Activated naive CD4-positive, alpha-beta T cell treated with anti-CD3 and anti-CD28 coated beads for 36 hours (primary cell): ENCODE measurements at places on chromosomes 3 and 15. TPM values are rescaled to one million over a fixed set of nuclear protein-coding genes. Genes with fewer than 3 reads are reported as not detected.

GPR149 gene
- not detected for total RNA-seq

CDHR4 gene
- total RNA-seq = not detected

ALDH1A2 gene
- total RNA-seq = not detected

RSRC1 gene
- 48.4 TPM for total RNA-seq

LSAMP gene
- total RNA-seq = not detected

GP5 gene
- 0.64 TPM for total RNA-seq

THAP10 gene
- not detected for total RNA-seq

CD96 gene
- 61.8 TPM for total RNA-seq

DNA sequence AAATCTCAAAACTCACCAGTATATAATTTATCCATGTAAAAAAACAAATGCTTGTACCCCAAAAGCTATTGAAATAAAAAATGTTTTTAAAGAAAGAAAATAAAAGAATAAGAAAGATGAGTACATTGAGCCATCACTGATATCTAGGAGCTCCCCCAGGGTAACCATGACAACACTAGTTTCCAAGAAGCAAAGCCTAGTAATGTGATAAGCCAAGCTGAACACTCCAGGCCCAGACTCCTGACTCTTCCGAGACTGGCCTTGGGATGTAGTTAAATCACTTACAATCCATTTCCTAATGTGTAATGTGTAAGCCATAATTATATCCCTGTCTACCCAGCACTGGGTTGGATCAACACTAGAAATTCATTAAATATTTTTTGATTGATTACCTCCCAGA lies 21.1 kb upstream of the ATP8B4 start:
- DNase-seq = no peak

DNA sequence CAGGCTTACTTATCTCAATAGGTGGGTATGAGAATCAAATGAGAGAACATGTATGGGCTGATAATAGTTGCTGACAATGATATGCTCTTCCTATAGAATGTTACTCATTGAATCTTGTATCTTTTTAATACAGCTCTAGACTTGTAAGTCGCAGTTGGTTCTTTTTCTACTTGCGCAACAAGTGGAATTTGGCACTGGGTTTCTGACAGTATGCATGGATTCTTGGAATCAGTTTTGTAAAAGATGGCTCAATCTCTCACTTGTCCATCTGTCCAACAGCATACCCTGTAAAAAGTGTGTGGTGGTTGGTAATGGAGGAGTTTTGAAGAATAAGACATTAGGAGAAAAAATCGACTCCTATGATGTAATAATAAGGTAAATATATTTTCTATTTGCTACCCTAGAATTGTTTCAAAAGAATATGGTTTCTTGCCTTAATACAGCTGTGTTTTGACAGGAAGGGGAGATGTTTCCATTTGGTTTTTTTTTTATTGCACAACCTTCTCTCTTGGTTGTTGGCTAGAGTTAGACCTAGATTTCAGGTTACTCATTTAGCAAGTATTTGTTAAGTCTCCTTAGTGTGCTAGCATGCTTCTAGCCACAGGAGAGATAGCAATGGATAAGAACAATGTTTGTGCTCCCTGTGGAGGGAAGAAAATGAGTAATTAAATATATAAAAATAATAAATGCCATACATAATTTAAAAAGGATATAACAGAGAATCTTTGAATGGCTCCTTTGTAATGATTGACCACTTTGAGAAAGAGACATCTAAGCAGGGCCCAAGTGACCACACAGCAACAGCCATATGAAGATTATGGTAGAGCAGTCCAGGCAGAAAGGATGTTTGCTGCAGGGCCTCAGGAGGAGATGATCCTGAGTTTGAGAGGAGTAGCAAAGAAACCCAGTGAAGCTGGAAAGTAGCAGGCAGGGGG lies 21.8 kb downstream of the ST3GAL6 start:
- DNase-seq = no peak

DNA sequence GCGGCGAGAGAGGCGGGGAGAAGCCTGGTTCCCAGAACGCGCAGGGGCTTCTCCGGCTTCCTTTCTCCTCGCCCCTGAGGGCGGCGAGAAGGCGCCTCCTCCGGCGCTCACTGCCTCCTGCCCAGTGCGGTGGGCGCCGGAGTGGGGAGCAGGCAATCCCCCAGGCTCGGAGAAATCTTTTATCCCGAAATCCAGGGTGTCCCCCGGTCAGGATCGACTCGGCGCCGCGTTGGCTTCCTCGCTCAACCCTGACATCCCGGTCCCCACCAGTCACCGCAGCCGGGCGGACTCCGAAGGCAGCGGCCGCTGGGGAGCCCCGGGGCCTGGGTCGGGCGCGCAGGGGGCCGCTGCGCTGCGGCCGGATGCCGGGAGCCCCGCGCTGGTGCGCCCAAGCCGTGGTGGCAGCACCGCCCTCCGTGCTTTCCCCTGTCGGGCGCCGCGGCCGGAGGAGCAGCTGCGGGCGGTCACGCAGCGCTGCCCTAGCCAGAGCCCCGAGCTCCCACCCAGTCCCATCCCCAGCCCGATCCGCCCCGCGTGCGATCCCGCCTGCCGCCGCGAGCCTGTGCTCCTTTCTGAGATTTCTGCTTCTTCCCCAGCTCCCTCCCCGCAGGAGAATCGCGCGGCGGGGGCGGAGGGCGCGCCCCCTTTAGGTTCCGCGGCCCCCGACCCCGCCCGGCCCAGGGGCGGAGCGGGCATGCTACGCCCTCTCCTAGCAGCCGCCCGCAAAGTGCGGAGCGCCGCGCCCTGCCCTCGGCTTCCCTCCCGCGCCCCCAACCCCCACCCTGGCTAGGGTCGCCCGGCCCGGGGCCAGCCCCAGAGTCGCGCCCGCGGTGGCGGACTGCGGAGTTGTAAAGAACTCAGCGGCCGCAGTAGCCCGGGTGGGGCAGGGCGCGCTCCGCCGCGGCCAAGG lies 683 bp upstream of the CACNA2D3 start:
- DNase-seq = no peak

DNA sequence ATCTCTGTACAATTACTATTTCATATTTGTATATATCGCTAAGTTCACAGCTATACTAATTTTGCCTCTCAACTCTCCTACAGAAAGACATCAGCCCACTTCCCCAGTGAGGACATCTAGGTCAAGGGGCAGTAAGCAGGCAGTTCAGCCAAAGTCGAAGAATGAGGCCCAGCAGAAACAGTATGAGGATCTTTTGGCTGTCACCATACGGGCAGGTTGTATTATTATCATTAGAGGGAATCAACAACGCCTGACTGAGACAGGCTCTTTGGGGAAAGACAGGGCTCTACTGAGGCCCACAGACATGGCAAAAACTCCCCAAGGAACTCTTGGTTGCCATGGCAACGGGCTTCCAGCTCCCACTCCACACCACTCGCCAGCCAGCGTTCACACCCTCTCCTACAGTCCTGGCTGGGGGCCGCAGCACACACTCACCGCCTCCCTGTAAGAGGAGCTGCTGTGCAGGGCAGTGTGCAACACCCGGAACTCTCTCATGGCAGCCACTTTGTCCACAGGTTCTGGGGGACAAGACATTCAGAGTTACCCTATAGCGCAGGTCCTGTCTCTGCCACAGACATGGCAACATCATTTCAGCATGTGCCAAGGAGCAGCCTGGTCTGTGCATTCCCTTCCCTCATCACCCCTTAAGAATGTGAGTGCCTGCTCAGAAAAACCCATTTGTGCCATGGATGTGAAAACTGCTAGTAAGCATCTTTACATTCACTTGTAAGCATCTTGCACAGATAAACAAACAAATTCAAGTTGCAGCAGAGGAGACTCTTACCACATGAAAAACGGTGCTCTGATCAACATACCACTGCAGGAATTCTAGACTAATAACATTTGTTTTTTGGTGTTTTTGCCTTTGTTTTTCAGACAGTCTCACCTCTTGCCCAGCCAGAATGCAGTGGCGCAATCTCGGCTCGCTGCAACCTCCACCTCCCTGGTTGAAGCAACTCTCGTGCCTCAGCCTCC lies 8.8 kb downstream of the UBL7 start:
- no peak for DNase-seq

GRCh38 chr3:183854318-183855035 lies 29.1 kb upstream of the MAP6D1 start:
- DNase-seq = no peak

DNA sequence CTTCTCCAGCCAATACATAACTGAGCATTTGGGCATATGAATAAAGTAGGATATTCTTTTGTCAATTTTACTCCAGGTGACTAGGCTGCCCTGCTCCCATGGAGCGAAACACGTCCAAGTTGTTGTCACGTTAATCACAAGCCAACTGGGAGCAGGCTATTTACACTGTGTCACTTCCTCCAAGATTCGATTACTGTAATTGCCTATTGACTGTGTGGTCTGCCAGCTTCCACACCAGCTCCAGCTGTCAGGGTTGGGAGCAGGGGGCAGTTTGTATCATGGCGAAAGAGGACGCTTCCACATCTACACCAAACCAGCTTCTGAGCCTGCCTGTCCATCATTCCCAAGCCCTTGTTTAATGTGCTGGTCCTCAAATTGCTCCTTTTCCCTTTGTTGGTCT lies 89.2 kb upstream of the RORA start:
- no peak for DNase-seq

DNA sequence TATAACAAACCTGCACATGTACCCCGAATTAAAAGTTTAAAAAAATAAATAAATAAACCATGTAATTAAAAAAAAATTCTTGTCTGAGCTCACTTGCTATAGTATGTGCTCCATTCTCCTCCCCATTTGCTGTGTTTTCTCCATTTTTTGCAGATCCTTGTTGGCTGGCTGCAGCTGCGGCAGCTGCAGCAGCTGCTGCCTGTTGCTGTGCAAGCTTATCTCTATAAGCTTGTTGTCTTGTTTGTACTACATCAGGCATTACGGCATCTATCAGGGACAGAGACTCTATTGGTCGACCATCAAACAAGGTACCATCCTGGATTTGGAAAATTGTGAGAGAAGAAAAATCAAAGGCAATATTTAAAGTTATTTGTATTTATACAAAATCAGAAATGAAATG lies 145.9 kb downstream of the TBL1XR1 start:
- no peak for DNase-seq

DNA sequence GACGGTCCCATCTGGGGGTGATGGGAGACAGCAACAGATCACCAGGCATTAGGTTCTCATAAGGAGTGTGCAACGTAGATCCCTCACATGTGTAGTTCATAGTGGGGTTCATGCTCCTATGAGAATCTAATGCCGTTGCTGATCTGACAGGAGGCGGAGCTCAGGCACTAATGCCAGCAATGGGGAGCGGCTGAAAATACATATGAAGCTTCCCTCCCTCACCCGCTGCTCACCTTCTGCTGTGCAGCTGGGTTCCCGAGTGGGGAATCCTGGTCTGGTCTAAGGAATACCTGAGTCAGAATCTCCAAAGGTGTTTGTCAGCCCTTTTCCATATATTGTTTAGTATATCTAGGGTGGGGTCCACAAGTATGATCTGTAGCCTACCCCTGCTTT lies 52.3 kb downstream of the CHD2 start:
- no peak for DNase-seq

DNA sequence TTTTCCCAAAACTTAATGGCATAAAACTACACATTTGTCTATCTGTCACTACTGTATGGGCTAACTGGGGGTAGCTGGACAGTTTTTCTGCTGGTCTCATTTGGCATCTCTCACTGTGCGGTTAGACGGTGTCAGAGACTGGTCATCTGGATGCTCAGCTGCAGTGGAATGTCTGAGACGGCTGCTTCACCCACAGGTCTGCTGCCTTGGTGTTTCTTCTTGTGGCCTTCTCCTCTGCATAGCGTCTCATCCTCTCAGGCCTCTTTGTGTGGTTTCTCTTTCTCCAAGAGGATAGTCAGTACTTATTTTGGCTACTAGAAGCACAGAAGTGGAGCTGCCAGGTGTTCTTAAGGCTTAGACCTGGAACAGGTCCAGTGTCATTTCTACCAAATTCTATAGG lies 35.9 kb upstream of the GOLGA6L9 start:
- no peak for DNase-seq

- no peak for DNase-seq
These were observed 82.1 kb upstream of the STAC start for GRCh38 chr3:36298188-36298587.

DNA sequence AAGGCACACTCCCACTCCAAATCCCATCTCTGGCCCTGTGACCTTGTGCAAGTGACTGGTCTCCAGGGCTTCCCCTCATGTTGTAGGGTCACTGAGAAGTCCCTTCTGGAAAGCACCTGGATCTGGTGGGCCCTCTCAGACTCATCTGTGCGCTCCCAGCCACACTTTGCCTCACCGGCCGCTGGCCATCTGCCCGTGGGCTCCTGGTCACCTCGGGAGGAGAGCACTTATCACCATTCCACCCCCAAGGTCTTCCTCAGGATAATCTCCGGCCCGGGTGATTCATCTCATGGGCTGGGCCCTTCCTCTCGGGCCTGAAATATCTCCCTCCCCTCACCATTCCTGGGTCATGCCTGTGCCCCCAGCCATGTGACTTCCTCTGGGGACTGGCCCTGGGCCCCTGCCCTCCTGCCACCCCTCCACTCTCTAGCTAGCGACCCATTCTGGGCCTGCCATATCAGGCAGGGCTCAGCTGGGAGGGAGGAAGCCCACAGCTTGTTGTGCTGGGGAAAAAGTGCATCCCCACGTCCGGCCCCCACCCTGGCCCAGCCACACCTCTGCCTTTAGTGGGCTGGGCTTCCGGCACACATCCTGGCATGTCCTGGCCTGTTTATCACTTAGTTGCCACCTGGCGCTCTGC lies 10.6 kb upstream of the WNT7A start:
- DNase-seq = peak; percentile 72

DNA sequence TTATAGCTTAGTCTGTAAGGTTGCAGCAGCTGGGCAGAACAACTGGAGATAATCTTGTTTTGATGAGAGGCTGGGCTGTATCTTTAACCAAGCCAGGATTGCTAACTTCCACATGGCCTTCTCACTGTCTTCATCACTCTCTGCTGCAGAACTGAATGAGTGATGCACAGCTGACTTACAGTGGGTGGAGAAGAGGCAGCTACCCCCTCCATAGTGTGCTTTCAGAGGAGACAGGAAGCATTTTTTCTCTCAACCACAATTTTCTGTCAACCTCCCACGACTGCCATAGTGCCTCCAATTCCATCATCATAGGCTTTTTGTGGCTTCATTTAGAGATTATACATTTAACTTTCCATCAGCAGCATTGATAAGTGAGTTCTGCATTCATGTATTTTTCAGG lies 168.2 kb downstream of the CLSTN2 start:
- no peak for DNase-seq

DNA sequence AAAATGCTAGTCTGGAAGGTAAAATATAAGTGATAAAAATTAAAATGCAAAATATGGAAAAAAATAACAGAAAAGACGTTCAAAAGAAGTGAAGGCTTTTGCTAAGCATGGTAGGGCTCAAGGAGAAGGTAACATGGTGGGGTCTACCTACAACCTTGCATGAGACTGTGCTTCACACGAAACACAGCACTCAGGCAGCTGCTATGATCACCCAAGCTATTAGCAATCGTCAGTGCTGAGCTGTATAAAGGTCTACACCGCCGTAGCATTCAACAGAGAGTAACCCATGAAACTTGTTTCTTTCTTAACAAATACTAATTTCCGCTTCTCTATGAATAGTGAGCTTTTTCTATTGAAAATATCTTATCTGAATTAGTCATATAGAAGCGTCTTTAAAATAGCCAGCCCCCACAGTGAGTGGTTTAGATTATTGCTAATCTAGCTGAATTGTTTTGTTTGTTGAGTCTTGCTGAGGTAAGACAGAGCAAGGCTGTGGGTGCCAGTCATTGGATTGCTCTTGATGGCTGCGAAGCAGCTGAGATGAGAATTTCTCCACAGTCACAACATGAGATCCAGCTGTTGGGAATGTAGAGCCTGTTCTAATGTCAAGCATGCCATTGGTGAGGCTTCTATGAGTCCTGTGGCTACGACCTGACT lies 230.0 kb downstream of the KLF13 start:
- DNase-seq = no peak
